Inflammatory macrophage treated with lipopolysaccharide for 1 hour (primary cell): ENCODE measurements at places on chromosomes 5 and 9.

DNA sequence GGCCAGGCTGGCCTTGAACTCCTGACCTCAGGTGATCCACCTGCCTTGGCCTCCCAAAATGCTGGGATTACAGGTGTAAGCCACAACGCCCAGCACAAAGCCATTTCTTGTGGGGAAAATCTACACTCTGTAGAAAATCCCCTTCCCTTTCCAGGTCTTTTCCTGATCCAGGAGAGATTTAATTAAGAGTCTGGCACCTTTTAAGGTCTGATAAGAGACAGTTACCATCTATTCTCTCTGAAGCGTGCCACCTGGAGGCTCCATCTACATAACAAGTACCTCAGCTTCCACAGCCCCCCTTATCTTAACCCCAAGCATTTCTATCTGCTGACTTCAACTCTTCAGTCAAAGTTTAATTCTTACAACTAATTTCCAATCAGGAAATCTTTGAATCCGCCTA lies 71.4 kb upstream of the CDK20 start:
- no peak for DNase-seq

DNA sequence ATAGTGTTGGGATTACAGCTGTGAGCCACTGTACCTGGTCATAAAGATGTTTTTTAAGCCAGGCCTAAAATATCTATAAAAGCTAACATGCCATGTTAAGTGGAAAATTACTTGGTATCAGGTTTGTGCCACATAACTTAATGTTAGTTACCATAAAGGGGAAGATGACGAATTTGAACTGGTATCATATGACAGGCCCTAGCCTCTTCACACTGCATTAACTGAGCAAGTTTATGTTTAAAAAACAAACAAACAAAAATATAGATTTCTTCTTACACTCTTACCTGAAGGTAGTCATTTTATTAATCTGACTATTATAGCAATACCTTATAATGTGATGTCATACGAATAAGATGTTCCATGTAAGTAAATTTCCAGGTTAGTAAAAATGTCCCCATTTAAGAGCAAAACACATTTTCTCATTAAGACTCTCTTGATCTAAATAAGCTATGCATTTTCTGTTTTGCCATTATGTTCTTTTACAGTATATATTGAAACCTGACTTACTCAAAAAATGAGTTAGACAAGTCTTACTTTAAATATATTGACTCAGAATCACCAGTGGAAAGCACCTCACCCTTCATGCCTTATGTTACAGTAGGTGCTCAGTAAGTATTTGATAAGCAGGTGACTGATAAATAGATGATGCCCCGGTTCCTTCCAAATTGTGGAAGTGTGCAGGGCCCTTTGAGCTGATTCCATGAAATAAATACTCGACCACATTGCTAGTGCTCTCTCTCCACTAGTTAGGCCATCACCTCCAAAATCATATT lies 125.4 kb downstream of the CDC42SE2 start:
- no peak for DNase-seq

GRCh38 chr9:35759795-35760194 lies 5.7 kb upstream of the MSMP start:
- no peak for DNase-seq

DNA sequence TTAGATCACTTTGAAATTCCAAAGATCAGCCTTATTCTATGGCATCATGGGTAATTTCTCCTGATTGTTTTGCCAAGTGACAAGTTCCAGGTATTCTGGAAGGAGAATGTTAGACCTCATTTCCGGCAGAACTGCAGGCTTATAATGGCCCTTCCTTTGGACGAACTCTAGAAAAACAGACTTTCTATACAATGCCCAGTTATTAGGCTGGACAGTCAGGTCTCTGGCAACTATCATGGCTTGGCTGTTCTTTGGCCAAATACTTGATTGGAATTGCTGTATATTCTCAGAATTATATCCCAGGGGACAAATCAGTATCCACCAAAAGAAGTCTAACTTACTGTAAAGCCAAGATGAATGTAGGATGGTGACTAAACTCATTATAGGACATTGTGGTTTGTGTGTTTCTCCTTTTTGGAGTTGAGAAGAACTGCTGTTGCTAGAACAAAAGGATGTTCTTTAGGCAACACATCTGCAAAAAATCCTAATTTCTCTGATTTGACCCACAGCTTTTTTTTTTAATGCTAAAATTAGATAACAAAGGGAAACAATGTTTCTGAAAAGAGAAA lies 69.0 kb downstream of the ADAMTSL1 start:
- DNase-seq = no peak

DNA sequence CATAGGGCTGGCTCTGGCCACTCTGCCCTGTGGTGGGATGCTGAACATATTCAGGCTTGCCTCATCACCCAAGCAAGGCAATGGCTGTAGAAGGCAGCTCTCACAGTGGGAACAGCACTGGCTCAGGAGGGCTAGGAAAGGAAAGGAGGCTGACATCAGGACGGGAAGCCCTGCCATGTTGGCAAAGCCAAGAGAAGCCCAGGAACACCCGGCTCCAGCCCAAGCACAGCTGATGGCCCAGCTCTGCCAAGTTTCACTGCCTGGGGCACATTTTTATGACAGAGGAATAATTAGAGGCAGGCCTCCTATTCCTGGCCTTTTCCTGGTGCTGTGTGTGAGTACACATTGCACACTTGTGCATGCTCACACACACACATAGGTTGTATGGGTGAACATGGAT lies 163.6 kb upstream of the SMIM23 start:
- no peak for DNase-seq

- no peak for DNase-seq
Observed at GRCh38 chr9:98468567-98469239, 213.3 kb upstream of the TBC1D2 start.

DNA sequence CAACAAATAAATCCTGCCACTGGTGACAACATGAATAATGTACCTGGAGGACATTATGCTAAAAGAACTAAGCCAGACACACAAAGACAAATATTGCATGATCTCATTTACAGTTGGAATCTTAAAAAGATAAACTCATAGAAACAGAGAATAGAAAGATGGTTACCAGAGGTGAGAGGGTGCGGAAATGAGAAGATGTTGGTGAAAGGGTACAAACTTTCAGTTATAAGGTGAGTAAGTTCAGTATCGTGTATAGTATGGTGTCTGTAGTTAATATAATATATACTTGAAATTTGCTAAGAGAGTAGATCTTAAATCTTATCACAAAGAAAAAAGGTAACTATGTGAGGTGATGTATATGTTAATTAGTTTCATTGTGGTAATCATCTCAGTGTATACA lies 63.3 kb downstream of the PRRC1 start:
- no peak for DNase-seq

GRCh38 chr9:5853617-5854016 lies 20.7 kb upstream of the ERMP1 start:
- no peak for DNase-seq
